AG09319 (cell line): ENCODE measurements at places on chromosomes 16 and 17.

DNA sequence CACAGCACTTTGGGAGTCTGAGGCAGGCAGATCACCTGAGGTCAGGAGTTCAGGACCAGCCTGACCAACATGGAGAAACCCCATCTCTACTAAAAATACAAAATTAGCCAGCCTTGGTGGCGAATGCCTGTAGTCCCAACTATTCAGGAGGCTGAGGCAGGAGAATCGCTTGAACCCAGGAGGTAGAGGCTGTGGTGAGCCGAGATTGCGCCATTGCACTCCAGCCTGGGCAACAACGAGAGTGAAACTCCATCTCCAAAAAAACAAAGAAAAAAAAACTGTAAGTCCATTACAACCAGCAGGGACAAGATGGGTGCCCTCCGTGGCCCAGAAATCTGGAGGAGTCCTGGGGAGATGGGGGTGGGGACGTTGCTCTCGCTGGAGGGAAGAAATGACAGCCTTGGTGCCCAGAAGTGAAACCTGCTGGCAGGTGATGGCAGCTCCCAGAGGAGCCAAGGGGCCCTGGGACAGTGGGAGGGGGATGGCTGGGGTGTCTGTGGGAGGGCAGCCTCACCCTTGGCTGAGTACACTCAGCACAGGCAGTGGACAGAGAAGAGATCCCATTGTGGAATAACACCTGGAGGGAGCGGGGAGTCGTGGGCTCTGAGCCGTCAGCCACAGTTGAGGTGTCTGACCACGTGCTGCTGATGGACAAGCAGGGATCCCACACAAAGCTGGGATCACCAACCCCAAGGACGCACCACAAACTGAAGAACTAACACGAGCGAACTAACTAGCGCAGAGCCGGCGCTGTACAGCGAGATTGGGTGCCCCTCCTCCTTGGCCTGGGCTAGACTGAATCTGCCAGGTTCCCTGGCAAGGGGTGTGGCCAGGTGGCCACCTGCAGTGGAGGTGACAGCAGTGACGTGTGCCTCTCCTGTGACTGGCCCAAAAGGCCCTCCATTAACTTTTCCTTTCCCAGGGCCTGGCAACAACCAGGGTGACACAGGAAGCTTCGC, 46.9 kb upstream of the BAHCC1 start:
- no peak for DNase-seq

- no peak for DNase-seq
Measured at GRCh38 chr17:34001246-34001645, 253.8 kb upstream of the CCL2 start.

- no peak for DNase-seq
Measured at GRCh38 chr16:81758376-81758775, 20.7 kb upstream of the PLCG2 start.

GRCh38 chr17:64491994-64492393, 4.9 kb downstream of the POLG2 start:
- DNase-seq: no peak

DNA sequence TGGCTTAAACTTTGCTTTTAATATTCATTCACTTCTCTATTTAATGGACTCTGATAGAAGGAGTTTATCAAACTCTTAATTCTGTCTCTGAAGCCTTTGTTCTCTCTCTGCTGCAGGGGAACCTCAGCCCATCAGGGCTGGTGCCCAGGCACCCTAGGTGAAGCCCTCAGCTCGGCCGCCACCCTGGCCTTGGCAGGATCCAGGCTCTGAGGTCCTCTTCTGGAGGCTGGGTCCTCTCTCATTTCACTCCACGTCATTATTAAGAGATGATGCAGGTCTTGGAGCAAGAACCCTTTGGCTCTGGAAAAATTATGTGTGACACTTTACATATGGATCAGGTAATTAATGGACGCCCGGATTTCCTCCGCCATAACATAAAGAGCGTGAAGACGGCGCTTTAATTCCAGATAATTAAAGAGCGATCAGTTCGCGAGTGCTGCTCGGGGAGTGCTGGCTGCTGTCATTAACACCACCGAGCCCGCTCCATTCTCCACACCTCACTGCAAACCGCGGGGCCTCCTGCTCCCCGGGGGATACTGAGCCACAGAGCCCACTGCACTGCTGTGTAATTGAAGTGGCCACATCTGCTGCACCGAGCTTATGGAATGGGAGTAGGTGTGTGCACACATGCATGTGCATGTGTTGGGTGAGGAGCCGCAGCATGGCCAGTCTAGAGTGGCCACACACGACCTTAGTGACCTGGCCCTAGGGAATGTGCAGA, 259.4 kb upstream of the TNRC6C start:
- DNase-seq: no peak

DNA sequence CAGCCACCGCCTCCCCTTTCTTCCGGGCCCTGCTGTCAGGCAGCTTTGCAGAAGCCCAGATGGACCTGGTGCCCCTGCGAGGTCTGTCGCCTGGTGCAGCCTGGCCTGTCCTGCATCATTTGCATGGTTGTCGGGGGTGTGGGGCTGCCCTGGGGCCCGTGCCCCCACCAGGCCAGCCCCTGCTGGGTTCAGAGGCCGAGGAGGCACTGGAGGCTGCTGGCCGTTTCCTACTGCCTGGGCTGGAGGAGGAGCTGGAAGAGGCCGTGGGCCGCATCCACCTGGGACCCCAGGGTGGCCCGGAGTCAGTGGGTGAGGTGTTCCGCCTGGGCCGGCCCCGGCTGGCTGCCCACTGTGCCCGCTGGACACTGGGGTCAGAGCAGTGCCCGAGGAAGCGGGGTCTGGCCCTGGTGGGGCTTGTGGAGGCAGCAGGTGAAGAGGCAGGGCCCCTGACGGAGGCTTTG, 5.5 kb upstream of the TGFB1I1 start:
- no peak for DNase-seq

DNA sequence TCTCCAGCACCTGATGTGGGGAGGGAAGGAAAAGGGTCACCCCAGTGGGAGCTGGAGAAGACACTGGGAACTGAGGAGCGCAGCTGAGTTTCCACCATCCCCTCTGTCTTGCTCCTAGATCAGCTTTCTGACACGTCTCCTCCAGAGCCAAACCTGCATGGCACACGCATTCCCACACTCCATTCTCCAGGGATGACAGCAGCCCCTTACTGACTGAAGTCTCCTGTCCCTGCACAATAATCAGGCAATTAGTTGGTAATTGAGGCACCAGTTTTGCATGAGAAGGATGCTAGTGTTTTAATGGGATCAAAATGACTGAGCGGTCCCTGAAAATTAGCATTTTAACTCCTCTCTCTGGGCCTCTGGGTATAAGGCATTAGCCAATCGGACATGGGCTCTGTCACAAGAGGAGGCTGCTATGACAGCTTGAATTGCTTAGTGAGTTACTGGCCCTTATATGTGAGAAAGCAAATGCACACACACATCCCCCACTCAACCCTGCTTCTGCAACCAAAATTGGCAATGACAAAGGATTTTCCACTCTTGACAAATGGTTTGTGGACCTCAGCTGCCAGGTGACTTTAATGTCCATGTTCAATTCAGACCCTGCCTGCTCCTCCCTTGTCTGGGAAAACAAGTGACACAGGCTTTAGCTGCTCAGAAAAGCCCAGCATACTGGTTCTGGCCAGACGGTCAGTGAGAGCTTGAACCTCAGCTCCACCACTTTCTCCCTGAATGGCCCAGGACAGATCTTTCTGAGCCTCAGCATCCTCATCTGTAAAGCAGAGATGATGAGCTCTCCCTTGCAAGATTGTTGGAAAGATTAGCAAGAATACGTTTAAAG, 57.2 kb upstream of the SREBF1 start:
- DNase-seq: no peak
